ENCODE measurements at places on chromosomes 7 and 10.

DNA sequence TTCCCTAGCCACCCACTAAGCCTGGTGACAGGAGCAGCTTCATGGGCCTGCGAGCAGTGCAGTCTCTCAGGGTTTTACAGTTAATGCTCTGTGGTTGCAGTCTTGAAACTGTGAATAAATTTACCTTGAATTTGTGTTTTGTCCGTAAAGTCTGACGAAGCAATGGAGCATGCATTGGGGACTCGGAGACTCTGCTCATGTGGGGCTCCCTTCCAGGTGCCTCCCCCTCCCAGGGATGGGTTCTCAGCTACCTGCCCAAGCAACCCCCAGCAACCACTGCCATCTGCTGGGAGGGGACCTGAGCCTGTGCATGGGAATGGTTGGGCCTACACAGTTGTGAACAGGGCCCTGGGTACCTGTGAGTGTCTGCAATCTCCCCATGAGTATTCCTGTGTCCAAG, 36.3 kb upstream of the IKZF1 start:
- no peak for DNase-seq

- no peak for DNase-seq
Observed at GRCh38 chr7:5424749-5425506, 1.3 kb upstream of the TNRC18 start.

- no peak for DNase-seq
Observed at GRCh38 chr7:51240868-51241267, 75.7 kb downstream of the COBL start.

GRCh38 chr7:122423591-122423990, 119.0 kb upstream of the FEZF1 start:
- no peak for DNase-seq

DNA sequence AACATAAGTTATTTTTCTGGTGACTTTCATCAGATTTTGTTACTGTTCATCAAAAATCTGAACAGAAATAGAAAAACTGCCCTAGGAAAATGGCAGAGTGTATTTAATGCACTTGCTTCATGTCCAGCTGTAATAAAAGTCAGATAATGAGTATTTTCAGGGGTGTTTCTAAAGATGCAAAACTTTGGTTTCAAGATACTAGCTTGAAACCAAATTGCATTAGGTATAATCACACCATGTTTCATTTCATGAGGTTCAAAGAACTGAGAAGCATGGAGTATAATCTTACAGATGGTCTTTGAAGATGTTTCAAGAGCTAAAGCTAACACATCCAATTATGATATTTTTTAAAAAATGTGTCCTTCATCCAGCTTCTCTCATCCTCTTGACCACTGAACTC, 128.9 kb downstream of the NRCAM start:
- DNase-seq = no peak

DNA sequence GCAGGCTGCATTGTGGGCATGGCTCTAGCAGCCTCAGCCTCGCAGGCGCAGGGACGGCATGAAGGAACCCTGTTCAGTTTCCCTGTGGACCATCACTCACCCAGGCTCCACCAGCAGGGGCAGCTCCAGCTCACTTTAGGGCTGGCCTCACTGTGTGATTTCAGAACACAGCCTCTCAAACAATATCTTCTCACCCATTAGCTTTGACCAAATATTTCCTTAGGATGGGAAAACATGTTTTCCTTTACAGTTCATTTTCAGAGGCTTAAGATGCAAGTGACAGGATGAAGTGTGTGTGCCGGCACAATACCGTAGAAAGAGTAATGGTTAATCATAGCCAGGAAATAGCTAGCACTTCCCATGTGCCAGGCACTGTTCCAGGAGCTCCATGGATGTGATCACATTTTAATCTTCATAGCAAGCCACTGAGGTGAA, 58.2 kb downstream of the LANCL2 start:
- DNase-seq = no peak

- no peak for DNase-seq
Observed at GRCh38 chr10:129449893-129450292, 17.1 kb upstream of the MGMT start.

GRCh38 chr10:131834152-131834810, 66.5 kb upstream of the PPP2R2D start:
- no peak for DNase-seq

GRCh38 chr10:30854656-30855055, 177.0 kb downstream of the ZNF438 start:
- no peak for DNase-seq

DNA sequence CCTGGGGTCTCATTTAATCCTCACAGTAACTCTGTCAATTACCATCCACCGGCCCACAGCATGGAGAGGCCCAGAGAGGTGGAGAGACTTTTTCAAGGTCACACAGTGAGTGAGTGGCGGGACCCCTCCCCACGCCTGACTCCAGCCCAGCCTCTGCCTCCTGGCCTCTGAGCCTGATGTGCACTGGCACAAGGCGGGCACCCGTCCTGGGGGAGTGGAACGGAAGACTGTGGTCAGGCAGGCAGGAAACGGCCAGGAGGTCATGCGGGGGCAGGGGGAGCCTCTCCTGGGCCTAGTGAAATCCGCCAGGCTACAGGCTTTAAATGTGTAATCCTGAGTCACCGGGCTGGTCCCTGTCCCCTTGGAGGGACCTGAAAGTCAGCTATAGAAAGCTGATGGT, 32.2 kb downstream of the ZCCHC24 start:
- no peak for DNase-seq

- no peak for DNase-seq
Observed at GRCh38 chr7:70408891-70409290, 723.1 kb upstream of the GALNT17 start.

GRCh38 chr10:124530215-124530665, 68.6 kb downstream of the LHPP start:
- peak; percentile 87 for DNase-seq

- DNase-seq = no peak
Observed at GRCh38 chr10:94219829-94220228, 142.9 kb downstream of the NOC3L start.

DNA sequence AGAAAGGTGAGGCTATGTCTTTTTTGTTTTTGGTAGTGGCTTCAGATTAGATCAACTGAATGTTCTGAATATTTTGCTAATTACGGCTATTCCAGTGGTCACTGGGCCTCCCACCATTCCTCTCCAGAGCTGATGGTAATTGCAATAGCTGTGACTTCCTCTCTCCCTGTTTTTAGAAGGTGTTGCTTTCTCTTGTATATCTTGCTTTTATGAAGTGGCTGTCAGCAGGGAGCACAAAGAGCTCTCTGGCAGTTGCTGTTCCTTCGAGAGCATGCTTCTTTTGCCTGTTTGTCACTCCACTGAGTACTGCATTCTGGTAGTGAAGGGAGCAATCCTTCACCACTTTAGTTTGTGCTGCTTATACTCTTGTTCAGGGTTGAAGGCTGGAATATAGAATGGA, 133.3 kb downstream of the EXOC4 start:
- DNase-seq = no peak

- DNase-seq = no peak
Observed at GRCh38 chr7:15554744-15555143, 7.1 kb downstream of the AGMO start.

DNA sequence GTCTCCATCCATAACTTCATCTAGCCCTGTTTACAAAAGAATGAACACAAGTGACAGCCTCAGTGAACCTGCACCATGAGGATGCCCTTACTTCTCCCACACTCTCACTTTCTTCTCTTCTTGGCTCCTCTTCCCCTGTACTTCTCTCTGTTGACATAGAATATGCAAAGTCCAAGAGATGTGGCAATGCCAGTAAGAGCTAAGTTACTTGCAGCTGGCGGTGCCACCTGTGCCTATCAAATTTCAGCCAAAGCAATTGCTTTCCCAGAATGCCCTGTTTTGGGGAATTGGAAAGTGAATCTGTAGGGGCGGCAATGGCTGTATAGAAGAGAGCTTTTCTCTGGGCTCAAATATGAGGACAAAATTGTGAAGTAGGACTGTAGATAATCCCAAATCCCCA, 557.8 kb downstream of the AUTS2 start:
- no peak for DNase-seq

- DNase-seq = no peak
Observed at GRCh38 chr7:16935341-16935735, 53.6 kb upstream of the AGR3 start.

DNA sequence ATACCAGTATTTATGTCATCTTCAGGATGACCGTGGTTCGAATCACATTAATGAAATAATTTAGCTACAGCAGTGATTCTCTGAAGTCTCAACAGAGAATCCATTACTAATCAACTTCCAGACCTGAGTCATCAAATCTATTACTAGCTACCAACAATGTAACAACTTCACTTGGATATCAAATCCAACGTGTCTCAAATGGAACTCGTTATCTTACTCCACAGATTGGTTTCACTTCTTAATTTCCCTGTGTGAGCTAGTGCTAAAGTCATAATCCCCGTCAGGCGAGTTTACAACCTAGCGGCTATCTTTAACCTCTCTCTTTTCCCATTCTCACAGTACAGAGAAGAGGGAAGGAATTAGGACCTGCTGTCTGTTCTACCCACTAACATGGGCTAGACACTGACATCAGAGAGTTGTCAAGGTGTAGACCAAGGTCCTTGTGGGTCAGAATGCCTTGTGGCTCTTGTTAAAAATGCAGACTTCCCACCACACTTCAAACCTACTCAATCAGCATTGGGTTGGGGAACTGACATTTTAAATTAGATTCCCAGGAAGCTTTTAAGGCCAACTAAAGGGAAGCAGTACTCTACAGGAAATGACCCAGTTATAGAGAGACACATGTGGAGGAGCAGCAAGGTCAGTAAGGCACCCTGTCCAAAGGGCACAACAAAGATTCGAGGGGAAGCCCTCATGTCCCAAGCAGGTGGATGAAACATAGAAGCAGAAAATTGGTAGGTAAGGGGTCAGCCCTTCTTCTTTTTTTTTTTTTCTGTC, 57.3 kb upstream of the GSAP start:
- DNase-seq = no peak

DNA sequence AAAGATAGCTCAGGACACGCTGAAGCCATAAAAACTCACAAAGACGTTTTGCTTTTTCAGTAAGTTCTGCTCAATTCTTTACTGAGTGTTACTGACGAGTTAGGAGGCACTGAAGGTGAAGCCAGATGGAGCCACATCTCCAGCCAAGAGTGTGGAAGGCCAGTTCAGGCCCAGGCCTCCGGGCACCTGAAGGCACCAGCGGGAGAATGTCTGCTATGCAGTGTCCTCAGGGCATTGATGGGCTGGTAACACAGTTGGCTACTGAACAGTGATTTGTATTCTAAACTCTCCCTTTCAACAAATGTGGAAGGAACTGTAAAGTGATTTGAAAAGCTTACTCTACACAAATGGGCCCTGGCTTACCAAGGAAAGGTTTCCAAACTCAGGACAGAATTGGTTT, 64.8 kb upstream of the SVIL start:
- DNase-seq = no peak

- no peak for DNase-seq
Observed at GRCh38 chr7:140621401-140622021, 19.1 kb downstream of the DENND2A start.

- no peak for DNase-seq
Observed at GRCh38 chr10:7136016-7136415, 274.8 kb downstream of the SFMBT2 start.

- no peak for DNase-seq
Observed at GRCh38 chr10:53006663-53007526, 234.3 kb upstream of the MBL2 start.

GRCh38 chr7:150804802-150805201, 4.2 kb downstream of the TMEM176A start:
- DNase-seq = no peak

- DNase-seq = no peak
Observed at GRCh38 chr7:70635633-70636032, 496.3 kb upstream of the GALNT17 start.

DNA sequence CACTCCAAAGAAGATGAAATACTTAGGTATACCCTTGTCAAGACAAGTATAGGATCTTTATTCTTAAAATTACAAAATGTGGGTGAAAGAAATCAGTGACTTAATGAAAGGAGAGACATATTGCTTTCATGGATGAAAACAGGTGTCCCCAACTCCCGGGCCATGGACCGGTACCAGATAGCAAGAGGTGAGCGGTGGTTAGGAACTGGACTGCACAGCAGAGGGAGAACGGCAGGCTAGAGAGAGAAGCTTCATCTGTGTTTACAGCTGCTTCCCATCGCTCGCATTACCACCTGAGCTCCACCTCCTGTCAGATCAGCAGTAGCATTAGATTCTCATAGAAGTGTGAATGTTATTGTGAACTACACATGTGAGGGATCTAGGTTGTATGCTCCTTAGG, 408.9 kb downstream of the CALN1 start:
- DNase-seq = no peak

- no peak for DNase-seq
Observed at GRCh38 chr10:34766266-34766600, 48.9 kb downstream of the PARD3 start.

- no peak for DNase-seq
Observed at GRCh38 chr7:85130702-85131101, 56.2 kb downstream of the SEMA3D start.

DNA sequence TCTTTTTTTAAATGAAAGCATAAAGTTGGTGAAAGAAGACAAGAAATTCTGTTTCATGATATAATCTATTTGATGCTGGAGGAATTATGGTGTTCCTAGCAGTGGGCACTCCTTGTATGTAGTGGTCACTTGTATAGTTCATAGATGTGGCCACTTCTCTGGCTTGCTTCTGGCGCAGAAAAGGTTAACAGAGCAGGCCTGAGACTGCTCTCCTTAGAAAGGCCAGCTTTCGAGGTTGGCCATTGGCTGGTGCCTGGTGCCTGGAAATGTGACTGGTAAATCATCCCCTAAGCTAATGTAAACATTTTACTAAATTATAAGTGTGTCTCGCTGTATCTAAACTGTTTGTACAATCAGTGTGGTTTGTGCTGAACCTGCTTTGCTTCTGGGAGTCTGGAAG, 276.1 kb downstream of the PHTF2 start:
- no peak for DNase-seq

- DNase-seq = no peak
Observed at GRCh38 chr7:2313450-2314208, 612 bp downstream of the SNX8 start.
